ENCODE measurements at places on chromosomes 7 and 10.
A peak's percentile ranks its signal among the peaks of the same experiment; 100 is the strongest.

DNA sequence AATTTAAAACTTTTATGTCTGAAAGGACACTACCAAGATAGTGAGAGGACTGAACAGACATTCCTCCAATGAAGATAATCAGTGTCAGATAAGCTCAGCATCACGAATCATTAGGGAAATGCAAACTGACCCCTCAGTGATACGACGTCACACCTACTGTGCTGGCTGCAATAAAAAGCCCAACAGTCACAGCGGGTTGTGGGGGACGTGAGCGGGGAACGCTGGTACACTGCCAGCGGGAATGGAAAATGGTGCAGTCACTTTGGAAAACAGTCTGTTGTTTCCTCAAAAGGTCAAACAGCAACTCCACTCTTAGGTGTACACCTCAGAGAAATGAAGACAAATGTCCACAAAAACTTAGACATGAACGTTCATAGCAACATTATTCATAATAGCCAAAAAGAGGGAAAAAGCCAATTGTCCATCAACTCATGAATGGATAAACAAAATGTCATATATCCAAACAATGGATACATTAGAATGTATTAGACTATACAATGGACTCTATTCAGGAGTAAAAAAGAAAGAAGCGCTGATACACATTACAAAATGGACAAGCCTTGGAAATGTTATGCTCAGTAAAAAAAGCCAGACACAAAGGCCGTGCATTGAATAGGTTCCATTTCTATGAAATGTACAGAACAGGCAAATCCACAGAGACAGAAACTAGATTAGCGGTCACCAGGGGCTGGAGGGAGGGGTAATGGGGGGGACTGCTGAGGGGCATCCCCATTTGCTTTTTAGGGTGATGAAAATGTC is 2.4 kb upstream of the ECHS1 start:
- no peak for DNase-seq

- DNase-seq, result no peak
These were observed 130.6 kb upstream of the BTBD16 start for GRCh38 chr10:122140461-122140902.

DNA sequence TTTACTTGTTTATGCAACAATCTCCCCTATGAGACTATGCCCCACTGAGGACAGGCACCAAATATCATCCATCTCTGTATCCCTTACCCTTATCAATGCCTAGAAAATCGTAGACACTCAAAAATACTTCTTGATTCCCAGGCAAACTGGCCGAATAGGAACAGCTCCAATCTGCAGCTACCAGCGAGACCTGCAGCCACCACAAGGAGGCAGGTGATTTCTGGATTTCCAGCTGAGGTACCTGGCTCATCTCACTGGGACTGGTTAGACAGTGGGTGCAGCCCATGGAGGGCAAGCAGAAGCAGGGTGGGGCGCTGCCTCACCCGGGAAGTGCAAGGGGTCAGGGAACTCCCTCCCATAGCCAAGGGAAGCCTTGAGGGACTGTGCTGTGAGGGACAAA is 10.8 kb upstream of the PPP1R3C start:
- no peak for DNase-seq

- no peak for DNase-seq
These were observed 170.8 kb upstream of the CDCA7L start for GRCh38 chr7:22116451-22117030.

- DNase-seq, result no peak
These were observed 76.4 kb downstream of the MAGI2 start for GRCh38 chr7:79377097-79377496.

DNA sequence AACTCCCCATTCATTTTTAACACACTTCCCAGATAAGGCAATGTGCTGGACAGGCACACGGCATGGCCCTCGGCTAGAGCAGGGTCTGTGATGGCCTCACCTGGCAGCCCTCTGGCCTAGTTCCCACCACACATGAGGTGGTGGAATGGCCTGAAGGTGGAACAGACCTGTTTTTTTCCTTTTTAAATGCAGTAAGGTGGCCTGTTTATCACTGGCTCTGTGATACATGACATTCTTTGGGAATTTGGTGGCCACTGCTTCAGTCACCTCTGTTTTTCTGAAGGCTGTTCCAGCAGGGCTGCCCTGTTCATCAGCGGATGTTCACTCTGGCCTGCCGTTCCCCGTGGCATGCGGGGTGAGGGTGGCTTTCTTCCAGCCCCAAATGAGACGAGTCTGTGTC is 36.6 kb downstream of the SHH start:
- no peak for DNase-seq

DNA sequence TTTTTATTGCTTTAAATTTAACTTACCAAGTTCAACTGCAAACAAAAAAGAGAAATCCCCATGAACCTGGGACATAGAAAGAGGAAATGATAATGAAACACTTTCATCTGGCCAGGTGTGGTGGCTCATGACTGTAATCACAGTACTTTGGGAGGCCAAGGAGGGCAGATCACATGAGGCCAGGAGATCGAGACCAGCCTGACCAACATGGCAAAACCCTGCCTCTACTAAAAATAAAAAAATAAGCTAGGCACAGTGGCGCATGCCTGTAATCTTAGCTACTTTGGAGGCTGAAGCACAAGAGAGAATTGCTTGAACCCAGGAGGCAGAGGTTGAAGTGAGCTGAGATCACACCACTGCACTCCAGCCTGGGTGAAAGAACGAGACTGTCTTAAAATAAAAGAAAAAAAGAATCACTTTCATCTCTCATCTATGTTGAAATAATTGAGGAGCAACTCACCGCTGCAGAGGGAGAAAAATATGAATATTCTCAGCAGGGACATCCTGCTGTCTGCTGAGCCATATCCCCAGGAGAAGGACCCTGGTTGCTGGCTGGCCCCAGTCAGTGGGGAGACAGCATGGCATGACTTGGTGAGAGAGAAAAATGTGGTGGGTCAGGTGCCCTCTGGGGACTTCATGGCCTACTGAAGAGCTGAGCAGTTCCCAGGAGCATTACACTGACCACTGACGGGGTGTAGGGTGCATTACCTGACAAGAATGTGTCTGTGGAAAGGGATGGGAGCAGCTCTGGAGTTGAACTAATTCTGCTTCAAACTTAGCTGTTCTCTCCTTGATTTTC is 22.8 kb upstream of the TARP start:
- DNase-seq, result no peak

GRCh38 chr10:12397941-12398340 is 48.6 kb downstream of the CAMK1D start:
- DNase-seq, result no peak

DNA sequence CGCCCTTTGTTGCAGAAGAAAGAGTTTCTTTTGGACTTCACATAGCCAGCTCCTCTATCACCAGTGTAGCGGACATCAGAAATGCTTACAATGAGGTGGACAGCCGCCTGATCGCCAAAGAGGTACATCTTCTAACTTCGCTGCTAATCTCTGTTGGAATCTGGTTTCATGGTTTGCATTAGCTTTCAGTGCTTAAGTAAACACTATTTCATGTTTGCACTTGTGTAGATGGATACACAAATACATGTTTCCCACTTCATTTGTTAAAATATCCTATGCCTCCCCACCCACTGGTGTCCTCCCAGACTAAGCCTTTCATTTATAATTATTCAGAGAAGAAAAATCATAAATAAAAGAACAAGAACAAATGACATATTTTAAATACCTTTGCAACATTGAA is 103.9 kb downstream of the WDFY4 start:
- no peak for DNase-seq

GRCh38 chr7:128932862-128933179 is 4.9 kb upstream of the IRF5 start:
- DNase-seq, result no peak

- no peak for DNase-seq
These were observed 59.6 kb downstream of the TMEM209 start for GRCh38 chr7:130145424-130146100.

- DNase-seq, result no peak
These were observed 85.5 kb downstream of the DNAJB6 start for GRCh38 chr7:157422279-157422678.

DNA sequence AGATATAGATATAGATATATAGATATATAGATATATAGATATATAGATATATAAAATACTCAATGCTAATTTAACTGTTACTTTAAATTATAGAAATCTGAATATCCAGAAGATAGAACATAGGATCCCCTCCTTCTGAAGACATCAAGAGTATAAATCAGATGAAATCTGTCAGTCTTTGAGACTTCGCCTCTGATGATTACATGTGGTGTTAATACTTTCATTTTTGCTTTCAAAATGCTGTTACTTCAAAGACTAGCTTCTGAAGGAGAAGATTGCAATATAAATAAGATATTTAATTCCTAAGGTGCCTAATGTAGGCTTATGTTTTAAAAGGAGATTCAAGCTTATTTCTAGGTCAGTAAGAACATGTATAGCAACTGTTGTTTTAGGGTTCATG is 180.4 kb downstream of the TSPAN12 start:
- DNase-seq, result no peak

DNA sequence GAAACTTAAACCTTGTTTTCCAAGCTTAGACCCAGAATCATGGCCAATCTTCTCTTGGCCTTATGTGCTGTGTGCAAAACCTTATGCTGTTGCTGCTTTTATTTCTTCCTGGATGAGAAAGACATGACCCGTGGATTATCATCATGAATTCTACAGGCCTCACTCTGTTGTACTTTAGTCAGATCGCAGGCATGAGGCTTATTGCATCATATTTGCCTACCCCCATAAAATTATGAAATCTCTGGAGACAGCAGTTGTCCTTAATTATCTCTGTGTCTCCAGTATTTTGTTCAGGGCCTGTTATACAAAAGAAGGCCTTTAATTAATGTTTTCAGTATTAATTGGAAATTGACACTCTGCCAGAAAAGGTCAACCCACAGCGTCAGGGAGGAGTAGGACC is 71.6 kb downstream of the PLCE1 start:
- DNase-seq, result no peak

DNA sequence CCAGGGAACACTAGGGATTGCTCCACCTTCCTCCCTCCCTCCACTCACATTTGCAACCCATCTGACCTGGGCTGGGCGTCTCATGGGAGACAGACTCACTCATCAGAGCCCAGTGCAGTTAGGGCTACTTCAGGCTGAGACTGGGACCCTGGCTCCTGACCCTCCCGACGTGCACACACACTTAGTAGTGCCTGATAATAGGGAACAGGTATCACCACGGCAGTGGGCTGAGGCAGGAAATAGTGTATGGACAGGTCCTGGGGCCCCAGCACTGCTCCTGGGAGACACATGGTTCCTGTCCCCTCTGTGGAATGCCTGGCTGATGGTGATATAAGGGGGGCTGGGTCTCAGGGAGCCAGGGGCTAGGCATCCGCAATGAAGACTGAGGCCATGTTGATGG is 14.3 kb downstream of the AQP1 start:
- no peak for DNase-seq

DNA sequence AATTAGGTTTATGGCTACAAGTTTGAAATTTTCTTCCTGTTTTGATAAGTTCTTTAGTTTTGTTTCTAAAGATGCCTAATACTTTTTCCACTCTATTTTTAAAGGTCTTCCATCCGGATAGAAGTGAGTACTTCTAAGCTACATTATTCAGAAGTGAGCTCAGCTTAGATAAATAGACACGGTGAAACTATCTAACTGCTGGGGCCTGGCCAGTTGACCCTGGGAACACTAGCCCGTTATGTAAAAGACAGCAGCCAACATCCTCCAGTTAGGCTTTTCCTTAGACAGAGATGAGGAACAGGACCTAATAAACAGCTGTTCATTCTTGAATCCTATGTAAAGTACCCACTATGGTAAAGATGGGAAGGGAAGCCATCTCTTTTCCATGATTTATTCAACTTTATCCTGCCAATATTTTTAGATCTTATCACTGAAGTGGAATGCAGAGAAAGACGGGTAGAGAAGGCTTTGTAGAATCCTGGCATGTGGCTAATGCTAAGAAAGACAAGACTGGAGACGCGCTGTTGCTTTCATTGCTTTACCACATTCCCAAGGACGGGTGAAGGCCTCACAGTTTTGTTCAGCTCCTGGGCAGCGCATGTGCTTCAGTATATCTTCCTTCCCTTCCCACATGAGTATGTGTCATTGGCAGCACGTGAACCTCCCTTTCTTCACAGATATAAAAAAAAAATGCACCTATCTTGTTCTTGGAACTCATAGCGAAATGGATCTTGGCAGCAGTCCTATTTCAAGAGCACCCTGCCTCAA is 340.0 kb upstream of the MEOX2 start:
- no peak for DNase-seq

DNA sequence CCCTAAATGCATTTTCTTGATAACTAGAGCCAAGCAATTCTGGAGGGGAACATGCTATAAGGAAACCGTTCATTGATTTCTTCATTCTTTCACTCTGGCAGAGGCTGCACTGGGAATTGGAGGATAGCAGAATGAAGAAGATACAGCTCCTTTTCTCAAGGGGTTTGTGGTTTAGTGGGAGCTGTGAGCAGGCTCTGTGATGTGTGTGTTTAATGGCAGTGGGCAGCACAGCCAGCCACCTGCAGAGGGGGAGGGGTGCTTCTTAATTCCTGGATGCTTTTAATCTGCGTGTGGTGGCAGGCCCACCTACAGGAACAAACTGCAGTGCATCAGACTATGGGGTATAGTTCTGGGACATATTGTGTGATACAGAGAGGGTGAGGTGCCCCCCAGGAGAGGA is 31.9 kb downstream of the RPS24 start:
- DNase-seq, result no peak

GRCh38 chr10:12501841-12502525 is 152.6 kb downstream of the CAMK1D start:
- DNase-seq, result no peak

- no peak for DNase-seq
These were observed 95.0 kb downstream of the FAM53B start for GRCh38 chr10:124649214-124649613.

DNA sequence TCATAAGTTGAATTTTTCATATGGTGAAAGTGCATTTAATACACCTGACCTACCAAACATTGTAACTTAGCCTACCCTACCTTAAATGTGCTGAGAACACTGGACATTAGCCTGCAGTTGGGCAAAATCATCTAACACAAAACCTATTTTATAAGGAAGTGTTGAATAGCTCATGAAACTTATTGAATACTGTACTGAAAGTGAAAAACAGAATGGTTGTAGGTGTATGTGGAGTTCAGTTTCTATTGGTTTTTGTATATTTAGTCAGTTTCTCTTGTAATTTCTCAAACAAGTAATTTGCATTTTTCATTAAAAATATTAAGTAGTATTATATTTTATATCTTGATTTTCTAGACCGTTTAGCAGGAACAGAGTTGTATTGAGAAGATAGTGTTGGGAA is 15.3 kb downstream of the CCDC7 start:
- DNase-seq, result no peak

GRCh38 chr7:1117321-1117928 is 29.5 kb downstream of the GPER1 start:
- DNase-seq, result no peak

DNA sequence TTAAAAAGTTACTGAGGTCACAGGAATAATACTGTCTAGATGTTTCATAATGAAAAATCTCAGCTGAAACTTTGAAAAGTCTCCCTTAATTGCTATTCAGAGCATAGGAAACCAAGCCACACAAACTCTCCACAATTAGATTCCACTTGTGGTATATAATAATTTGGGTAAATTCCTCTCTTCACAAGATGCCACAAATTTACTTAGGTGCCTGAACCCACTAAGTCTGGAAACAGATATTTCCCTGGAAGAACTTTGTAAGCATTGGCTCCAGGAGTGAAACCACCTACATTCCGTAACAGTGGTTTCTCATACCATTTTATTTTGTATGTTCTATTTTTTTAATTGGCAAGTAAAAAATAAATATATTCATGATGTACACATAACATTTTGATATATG is 493.4 kb downstream of the SEMA3D start:
- no peak for DNase-seq

- DNase-seq, result peak; percentile 16
These were observed 10.3 kb upstream of the IFIT1B start for GRCh38 chr10:89367529-89367928.

Data from activated CD4-positive, alpha-beta T cell treated with anti-CD3 and anti-CD28 coated beads, Interleukin-2, amount 10 ng/mL, durations not matched to agents 7 days and 5 days (primary cell).